ENCODE measurements at places on chromosomes 5 and 9.

DNA sequence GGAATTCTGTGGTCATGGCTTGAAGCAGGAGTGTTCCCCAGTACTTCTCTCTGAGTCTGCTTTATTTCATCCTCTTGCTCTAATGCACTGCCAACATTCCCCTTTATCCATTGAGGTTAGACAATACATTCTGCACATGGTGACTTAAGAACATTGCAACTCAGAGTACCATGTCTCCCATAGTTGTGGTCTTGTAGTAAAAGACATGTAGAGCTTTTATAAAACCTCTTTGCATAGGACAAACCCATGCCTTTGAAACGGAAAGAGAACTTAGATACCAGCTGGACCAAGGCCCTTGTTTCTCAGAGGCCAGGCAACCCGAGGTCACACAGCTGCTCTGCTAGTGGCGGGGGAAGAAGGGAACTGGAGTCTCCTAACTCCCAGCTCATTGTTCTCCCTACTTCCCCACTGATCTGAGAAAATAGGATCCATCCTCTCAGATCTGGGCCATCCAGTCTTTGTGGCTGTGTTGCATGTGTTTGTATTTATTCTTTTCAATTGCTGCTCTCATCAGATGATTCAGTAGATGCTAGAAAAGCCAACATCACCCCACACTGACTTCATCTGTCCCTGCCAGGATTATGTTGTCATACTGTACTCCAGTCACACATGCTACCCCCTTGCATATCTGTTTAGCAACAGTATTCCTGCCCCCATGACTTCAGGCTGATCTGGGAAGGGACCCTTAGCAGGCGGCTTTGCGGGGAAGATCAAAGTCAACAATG, 236.9 kb downstream of the SAXO1 start:
- no peak for DNase-seq

DNA sequence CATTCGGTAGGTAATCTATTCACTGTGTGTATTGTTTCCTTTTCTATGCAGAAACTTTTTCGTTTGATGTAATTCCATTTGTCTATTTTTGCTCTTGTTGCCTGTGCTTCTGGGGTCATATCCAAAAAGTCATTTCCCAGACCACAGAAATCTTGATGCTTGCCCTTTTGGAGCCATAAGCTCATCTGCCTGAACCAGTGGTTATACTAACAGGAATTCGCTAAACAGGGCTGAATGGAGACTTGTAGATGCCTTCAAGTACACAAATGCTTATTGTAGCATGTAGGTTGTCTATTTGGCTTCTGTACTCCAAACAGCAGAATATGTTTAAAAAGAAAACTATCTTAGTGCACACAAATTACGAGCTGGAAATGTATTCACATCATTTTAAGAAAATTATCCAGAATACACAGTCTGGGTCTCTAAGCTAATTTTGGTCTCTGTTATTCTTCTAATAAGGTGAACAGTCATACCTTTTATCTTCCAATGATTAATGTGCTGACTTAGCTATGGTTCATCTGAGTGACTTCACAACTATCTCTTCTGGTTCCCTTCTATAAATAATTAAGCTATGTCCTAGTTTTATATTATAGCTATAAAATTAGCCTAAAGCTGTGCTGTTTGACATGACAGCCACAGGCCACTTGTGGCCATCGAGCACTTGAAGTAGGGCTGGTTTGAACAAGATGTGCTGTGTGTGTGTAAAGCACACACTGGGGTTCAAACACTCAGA, 87.6 kb downstream of the DAPK1 start:
- DNase-seq: no peak

- no peak for DNase-seq
Observed at GRCh38 chr5:149452665-149453617, 73.8 kb upstream of the IL17B start.

DNA sequence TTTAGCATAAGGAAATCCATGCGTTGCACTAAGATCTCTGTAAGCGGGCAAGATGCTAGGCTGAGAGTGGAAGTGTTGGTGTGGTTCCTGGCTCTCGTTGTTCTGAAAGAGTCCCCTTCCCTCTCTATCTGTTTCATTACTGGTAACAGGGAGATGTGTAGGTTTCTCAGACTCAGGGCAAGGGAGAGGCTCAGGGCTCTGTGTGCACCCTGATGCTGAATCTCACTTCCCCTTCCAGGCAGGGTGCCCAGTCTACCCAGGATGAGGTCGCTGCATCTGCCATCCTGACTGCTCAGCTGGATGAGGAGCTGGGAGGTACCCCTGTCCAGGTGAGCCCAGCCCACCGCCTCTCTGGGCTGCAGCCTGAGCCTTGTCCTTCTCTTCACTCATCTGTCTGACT, 45.7 kb downstream of the STOM start:
- no peak for DNase-seq

GRCh38 chr5:92613546-92613945, 967.5 kb downstream of the NR2F1-AS1 start:
- DNase-seq: no peak

DNA sequence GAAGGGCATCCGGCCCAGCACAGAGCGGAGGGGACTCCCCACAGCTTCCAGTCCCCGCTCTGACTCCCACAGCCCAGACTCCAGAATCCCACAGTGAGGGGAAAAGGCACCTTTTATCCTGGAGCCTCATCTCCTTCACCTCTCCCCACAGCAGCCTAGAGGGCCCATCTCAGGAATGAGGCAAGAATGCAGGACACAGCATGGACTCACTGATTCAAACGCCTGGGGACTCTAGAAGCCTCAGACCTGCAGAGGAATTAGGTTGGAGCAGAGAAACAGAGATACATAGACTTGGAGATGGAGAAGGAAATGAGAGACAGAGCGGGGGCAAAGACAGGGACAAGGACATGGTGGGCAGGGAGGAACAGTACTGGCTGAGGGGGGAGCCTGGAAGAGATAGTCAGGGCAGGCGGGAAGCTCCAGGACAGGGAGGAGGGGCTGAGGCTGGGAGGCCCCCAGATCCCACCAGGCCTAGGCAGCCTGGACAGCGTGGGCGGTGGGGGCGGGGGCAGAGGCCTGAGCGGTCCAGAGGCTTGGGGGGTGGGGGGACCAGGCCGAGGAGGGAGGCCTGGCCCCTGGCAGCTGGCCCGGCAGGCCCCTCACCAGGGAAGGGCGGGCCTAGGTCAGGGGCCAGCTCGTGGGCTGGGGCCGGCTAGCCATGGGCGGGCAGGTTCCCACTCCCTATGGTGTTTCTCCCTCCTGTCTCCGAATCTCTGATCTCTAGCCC, 15.8 kb downstream of the CNTFR start:
- no peak for DNase-seq

GRCh38 chr5:156623381-156624040, 226.6 kb upstream of the PPP1R2B start:
- no peak for DNase-seq

DNA sequence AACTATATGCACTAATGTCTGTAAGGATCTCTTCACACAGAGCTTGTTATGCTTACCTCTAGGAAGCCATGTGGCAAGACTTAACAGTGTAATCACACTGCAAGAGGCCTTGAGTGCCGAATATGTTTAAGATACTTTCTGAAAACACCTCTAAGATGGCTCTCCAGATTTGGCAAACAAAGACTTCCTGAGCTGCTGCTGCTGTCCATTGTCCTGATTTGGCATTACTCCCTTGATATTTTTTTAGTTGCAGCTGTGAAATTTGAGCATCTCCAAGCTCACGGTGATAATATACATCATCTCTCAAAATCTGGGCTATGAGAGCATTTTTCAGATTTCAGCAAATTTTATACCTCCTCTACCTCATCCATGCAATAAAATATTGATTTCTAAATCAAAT, 384.5 kb upstream of the CDH6 start:
- no peak for DNase-seq

- no peak for DNase-seq
Observed at GRCh38 chr9:35180801-35181200, 19.0 kb downstream of the UNC13B start.

DNA sequence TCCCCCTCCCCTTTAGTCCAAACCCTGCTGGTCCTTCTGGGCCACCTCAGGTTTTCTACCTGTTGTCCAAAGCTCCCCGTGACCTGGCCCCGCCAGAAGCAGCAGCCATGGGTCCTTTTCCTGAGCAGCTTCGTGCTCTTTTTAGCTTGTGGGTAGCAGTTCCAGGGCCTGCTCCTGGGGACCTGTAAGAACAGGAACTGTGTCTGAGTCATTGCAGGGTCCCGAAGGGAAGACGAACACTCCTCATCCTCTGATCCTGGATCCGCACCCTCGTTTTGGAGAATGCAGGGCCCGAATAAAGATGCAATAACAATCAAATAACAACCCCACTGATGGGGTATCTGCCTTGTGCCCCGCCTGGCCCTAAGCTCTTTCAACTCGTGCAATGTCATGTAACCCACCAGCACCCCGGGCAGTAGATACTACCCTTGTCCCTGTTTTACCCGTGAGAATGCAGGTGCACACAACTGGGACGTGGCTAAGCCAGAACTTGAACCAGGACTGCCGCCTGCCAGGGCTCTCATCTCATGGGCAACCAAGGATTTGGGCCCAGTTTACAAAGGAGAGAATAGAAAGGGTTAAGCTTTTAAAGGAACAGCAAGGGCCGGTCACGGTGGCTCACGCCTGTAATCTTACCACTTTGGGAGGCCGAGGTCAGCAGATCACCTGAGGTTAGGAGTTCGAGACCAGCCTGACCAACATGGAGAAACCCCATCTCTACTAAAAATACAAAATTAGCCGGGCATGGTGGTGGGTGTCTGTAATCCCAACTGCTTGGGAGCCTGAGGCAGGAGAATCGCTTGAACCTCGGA, 33.2 kb downstream of the NEK6 start:
- no peak for DNase-seq

DNA sequence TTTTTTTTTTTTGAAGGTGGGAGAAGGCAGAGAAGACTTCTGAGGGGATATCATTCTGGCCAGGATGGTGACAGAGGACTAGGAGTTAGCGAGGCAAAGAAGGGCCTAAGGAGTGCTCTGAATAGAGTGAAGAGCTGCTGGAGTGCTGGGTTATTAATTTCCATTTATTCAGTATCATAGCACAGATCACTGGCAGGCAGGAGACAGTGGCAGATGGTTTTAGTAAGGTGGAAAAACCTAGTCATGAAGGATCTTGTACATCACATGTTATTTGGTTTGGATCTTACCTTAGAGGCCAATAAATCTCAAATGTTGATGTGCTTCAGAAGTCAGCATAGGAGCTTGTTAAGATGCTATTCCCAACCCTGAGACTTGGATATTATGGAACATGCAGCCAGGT, 165.5 kb downstream of the TTLL11 start:
- DNase-seq: no peak

DNA sequence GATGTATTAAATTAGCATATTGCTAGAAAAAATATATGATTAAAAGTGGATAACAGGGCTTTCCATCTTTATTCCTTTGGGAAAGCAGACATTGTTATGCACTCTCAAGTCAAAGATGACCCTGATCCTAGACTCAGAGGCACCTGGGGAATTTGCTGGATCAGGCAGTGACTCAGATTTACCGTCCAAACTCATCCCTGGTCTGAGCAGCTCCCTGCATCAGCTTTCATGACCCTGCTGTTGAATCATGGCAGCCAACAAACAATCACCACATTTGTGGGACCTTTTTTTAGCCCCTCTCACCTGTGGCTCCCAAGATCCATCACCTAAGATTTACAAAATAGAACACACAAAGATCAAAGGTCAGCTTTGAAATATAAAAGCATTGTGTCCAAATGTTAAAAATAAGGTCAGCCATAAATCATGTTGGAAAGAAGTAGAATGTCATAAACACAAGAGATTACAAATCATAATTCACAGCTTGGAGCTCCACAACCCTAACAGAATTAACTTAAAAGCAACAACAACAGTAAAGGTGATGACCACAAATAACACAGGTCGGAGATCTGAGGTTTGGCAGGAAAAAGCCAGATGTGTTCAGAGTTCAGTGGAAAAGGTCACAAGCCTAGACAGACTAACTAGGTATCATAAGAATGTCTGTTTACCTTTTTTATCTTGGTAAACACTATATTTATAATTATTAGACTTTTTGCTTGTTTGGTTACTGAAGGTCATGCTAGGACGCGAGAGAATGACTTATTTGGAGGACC, 55.5 kb downstream of the ZFAND5 start:
- DNase-seq: no peak

- DNase-seq: no peak
Observed at GRCh38 chr9:81266086-81266485, 423.3 kb downstream of the TLE1 start.

DNA sequence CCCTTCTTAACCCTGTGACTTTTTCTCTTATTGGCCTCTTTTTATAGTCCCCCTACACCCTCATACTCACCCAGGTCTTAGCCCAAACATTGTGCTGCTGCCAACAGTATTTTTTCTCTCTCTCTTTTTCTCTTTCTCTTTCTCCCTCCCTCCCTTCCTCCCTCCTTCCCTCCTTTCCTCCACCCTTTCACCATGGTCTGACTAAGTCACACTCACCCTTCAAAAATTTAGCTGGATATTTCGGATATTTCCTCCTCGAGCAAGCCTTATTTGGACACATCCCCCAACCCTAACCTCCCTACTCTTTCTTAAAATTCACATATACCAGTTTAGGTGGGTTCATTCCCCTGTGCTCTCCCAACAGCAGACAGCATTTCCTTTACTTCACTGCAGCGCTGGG, 64.7 kb downstream of the FGF1 start:
- DNase-seq: no peak

DNA sequence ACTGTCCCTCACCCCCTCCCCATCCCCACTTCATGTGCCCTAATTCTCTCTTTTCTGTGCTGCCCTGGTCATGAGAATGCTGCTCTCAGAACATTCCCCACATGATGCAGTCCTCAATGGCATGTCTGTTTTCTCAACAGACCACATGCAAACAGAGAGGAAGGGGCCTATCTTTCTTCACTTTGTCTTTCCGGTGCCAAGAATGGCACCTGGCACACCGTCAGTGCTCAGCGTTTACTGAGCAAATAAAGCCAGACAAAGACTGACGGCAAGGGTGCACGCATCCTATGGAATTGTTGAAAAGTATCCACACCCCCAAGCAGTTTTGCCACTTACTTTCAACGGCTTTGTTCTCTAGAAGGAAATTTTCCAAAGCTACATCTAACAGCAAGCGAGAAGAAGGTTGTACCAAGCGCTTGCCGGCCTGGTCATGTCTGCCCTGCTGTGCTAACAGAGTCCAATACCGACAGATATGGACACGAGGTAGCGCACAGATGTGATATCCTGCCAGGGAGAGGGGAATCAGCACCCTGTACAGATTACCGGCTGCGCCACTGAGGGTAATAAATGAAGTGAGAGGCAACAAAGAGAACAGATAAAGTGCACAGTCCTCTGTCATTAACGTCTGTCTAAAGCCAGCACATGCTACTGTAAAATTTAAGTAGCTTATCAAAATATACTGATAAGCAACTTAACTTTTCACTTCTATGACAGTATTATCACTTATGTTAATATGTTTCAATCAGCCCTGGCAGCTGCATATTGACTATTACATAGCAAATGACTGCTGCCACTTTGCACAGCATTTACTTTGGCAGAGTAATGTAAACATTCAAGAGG, 251.7 kb downstream of the DENND1A start:
- no peak for DNase-seq

GRCh38 chr5:172411484-172412072, 42.7 kb downstream of the SH3PXD2B start:
- DNase-seq: no peak

DNA sequence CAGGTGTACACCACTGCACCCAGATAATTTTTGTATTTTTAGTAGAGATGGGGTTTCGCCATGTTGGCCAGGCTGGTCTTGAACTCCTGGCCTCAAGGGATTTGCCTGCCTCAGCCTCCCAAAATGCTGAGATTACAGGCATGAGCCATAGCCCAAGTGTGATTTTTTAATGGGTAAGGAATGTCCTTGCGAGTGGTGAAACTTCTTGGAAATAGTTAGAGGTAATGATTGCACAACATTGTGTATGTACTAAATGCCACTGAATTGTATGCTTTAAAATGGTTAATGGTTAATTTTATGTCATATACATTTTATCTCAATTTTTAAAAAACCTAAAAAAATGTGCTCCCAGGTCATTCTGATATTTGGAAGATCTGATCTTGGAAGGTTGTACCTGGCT, 59.9 kb upstream of the IL6ST start:
- DNase-seq: no peak
